ENCODE measurements at places on chromosomes 5 and 9.
A peak's percentile ranks its signal among the peaks of the same experiment; 100 is the strongest.

DNA sequence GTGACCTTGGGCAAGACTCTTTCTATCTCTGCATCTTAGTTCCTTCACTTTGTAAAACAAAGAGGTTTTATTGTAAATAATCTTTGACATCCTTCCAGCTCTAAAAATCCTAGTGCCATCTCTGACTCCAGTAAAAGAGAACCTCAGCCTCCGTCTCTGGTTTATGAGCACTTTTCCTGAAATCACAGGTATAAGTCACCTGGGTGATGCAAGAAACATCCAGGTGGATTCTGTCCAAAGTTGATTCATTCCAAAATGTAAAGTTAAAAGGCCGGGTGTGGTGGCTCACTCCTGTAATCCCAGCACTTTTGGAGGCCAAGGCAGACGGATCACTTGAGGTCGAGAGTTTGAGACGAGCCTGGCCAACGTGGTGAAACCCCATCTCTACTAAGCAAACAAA lies 21.1 kb upstream of the UBAP2 start:
- no peak for DNase-seq

GRCh38 chr5:73295447-73295846 lies 122.5 kb downstream of the TMEM174 start:
- peak; percentile 24 for DNase-seq

GRCh38 chr9:120872791-120873502 lies 4.0 kb downstream of the PHF19 start:
- no peak for DNase-seq

DNA sequence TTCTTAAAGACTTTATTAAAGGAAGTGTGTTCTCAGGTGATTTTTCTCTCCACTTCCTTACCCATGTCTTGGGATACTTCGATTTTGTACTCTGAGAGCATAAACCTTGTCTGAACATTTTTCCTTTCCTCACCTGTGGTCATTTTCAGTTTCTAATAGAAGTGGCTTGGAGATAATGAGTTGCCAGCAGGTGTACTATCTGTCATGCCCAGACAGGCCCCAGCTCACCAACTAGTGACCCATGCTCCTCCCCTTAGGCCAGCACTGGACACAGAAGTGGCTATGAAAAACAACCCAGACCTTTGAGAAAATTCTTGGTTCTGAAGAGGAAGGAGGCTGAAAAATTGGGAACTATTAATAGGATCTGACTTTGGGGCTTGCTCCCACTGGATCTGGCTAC lies 49.2 kb upstream of the SMIM32 start:
- no peak for DNase-seq

DNA sequence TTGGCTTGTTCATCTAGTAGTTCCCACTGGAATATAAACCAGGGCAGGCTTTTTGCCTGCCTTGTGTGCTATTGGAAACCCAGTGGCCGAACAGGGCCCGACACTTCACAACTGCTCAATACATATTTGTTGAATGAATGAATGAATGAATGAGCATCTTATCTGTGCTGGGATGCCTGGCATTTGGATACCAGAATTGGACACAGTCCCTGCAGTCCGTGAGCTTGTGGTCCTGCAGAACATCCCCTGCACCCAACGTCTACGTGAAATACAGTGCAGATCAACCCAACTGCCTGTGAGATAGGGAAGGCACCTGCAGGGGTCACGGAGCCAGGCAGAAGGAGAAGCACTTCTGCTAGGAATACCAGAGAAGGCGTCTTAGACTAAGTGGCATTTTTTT lies 30.0 kb upstream of the COL15A1 start:
- no peak for DNase-seq

DNA sequence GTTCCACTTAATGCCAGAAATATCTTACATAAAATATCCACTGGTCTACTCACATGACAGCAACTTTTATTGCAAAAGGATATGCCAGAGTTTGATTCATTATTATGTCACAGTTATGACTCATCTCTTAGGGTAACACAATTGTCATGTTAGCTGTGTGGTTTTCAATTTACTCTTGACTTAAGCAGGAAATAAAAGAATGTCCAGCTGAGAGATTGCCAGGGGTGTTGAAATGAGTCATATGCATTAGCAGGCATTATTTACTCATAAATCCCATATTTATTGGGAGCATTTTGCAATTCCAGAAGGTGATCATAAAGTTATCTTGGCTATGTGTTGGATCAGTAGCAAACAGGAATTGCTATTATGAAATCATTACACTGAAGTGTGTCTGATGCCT lies 1164.6 kb upstream of the CDH18 start:
- no peak for DNase-seq

DNA sequence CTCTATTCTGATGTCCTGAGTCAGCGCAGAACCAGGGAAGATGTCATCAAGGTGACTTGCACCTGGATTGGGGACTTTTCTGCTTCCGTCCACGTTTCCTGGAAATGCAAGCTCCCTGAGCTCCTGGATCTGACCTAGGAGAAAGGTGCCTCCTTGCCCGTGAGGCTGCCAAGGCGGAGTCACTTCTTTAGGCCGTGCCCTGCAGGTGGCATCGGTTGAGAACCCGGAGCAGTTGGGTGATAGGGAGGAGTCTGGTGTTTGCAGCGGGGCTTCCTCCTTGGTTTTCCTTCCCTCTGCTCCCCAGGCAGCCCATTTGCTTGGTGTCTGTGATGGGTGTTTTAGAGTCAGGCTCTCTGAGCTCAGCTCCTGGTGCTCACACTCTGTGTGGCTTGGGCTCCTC lies 15.2 kb downstream of the NANS start:
- DNase-seq = no peak

DNA sequence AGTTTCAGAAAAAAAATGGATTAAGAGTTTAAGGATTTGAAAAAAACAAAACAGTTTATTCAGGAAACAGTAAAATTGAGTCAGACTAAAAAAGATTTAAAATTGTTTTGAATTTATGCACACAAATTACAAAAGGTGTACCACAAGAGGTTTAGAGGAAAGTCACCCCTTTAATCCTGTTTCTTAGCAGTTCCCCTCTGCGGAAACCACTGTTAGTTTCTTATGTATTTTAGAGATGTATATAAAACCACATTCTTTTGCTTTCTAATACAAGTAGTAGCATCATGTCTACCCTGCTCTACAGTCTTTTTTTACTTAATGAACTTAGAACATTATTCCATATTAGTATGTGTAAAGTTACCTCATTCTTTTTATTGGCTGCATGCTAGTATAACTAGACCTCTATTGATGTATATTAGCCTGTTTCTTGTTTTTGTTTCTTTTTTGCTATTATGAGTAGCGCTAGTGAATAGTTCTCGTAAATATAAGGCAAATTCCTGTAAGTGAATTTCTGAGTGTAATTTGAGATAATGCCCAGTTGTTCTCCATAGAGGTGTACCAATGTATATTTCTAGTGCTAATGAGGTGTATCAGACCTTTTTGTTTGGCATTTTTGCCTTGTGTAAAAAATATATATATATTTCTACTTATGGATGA lies 20.0 kb downstream of the GPBP1 start:
- no peak for DNase-seq

GRCh38 chr5:152477536-152477935 lies 72.5 kb upstream of the NMUR2 start:
- DNase-seq = no peak

- no peak for DNase-seq
These were observed 49.7 kb upstream of the SAP30L start for GRCh38 chr5:154396128-154396527.

DNA sequence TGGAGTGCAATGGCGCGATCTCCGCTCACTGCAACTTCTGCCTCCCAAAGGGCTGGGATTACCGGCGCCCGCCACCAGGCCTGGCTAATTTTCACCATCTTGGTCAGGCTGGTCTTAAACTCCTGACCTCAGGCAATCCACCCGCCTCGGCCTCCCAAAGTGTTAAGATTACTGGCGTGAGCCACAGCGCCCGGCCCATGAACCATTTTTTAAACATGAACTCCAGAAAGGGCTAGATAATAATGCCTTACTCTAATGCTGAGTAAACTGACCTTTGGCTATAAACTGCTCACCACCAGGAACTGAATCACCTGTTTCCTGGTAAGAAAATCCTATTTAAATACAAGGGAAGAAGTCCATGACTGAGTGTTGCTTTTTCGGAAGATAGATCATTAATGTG lies 23.2 kb upstream of the DAB2 start:
- no peak for DNase-seq

DNA sequence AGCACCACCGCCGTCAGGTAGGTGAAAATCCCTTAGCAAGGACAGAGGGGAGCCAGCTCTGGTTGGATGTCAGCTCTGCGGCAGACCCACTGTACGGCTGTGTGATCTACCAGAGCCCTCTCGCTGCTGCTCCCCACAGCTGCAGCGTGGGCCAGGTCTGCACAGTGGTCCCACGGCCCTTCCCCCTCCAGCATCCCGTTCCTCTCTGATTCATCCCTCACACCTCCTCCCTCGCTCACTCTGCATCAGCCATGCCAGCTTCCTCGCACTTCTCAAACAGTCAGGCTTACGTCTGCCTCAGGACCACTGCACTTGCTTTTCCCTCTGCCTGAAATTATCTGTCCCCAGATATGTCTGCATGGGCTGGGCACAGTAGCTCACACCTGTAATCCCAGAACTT lies 26.6 kb upstream of the CFAP157 start:
- no peak for DNase-seq

DNA sequence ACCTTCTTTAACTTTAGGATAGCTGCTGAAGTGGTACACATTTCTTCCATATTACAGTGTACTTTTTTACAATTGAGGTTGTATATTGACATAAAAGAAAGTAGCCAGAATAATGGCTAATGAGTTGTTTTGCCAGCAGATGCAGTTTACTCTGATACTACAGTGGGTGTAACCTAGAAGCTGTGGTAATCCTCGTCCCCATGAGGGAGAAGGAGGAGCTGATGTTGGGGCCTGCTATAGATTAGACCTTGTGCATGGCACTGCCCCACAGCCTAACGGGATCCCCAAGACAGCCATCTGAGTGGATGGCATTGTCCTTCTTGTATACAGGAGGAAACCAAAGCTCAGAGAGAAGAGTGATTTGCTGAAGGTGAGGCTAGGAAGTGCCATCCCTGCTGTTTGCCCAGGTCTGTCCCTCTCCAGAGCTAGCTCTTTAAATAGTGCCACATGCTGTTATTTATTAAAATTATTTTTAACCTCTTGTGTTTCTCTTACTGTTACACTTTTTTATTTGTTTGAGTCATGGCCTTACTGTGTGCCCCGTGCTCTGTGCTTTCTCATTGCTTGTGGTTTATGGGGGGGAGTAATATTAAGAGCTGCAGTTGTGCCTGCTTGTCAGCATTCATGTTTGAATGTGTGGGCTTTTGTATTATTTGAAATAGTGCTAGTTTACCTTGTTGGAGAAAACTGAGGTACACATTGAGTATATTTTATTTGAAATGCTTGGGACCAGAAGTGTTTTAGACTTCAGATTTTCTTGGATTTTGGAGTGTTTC lies 65.3 kb downstream of the ICE1 start:
- DNase-seq = no peak
